A549 treated with Hydrocortisone at 1 μM for 4 hours (cell line): ENCODE measurements at places on chromosomes 2 and 18. TPM values are rescaled to one million over a fixed set of nuclear protein-coding genes. Genes with fewer than 3 reads are reported as not detected.

The RBM44 gene
- 0.16 to 0.30 TPM (median 0.21 TPM) in 5 replicates for total RNA-seq

The UGT1A5 gene
- 0.08 to 0.13 TPM in 2 of 5 replicates, not detected in the others for total RNA-seq

The TCF23 gene
- total RNA-seq, result not detected in 5 replicates

The NPPC gene
- total RNA-seq, result 0.21 to 0.37 TPM (median 0.28 TPM) in 4 of 5 replicates, not detected in the other

The RNU2-63P gene
- not detected in 5 replicates for total RNA-seq

The MALL gene
- 136 to 171 TPM (median 143 TPM) in 5 replicates for total RNA-seq

The NBEAL1 gene
- 3.7 to 5.1 TPM (median 4.4 TPM) in 5 replicates for total RNA-seq

The PRR30 gene
- not detected in 5 replicates for total RNA-seq

The NT5DC4 gene
- not detected in 5 replicates for total RNA-seq

The MYOM1 gene
- total RNA-seq, result 0.09 to 0.41 TPM (median 0.15 TPM) in 5 replicates

The CDK15 gene
- total RNA-seq, result not detected in 5 replicates

The TXNDC2 gene
- total RNA-seq, result 0.07 to 0.14 TPM (median 0.12 TPM) in 5 replicates

The UGT1A10 gene
- total RNA-seq, result 0.08 to 0.09 TPM in 2 of 5 replicates, not detected in the others

The DSC3 gene
- 1.1 to 2.1 TPM (median 1.3 TPM) in 5 replicates for total RNA-seq

The COL5A2 gene
- total RNA-seq, result 42.0 to 88.9 TPM (median 68.8 TPM) in 5 replicates

The QPCT gene
- total RNA-seq, result 19.8 to 23.6 TPM (median 21.4 TPM) in 5 replicates

The VWA3B gene
- total RNA-seq, result 0.15 to 0.29 TPM (median 0.26 TPM) in 3 of 5 replicates, not detected in the others
